ENCODE measurements at places on chromosomes 5 and 9.

DNA sequence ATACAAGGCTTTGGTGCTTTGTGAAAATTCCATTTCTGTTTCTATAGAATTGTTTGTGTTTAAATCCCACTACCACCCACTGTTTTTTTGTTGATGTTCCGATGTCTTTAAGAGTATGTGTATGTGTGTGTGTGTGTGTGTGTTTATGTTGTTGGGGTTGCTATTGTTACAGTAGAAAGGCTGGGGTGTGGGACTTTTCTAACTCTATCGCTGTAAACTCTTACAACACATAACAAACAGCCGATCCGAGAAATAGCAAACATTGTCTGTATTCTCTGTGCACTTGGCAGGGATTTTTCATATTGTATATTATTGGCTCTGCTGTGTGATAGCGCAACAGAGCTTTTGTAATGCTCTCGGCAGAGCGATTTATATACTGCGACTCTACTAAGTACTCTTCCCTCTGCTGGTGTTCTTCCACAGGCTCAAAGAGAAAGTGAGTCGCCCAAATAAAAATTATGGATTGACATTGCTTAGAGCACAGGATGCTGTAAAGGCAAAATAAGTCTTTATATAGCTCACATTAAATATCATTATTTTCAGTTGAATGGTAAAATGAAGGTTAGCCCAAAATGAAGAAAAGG, 492.2 kb upstream of the ARRDC3 start:
- no peak for DNase-seq

DNA sequence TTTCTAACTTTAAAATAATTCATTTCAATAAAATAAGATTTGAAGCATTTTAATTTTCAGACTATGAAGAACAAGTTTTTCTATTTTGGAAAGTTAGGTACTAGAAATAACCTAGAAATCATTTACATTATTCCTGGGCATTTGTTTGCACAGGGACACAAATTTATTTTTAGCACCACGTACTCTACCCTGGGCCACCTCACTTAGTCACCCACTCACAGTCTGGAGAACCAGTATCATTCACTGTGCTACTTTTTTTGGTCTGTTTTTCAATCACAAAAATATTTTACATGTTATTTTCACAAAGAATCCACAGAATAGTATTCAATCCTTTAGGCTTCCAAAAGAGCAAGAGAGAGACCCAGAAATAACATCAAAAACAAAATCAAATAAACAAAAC, 128.6 kb upstream of the ACOT12 start:
- DNase-seq: no peak

DNA sequence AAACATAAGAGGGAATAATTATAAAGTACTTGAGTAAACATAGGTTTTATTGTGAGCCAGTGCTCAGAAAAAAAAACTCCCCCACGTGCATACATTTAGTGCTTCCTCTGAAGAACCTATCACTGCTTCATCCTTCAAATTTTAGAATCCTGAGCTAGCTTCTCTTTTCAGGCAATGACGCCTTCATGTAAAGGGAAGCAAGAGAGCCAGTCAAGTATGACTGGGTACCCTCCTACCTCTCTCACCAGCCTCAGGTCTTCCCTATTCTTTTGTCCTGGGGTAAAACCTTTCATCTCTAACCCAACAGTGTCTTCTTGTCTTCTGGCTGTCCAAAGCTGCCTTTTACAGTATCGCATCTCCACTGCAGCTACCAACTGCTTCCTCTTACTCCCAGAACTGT, 32.0 kb downstream of the PLPP1 start:
- DNase-seq: no peak

GRCh38 chr9:99055384-99055783, 49.5 kb upstream of the TGFBR1 start:
- DNase-seq: peak; percentile 15

GRCh38 chr5:59760785-59761348, 132.7 kb downstream of the PDE4D start:
- peak; percentile 64 for DNase-seq

- DNase-seq: no peak
These were observed 162.5 kb downstream of the MAPKAP1 start for GRCh38 chr9:125544484-125544883.

- DNase-seq: no peak
These were observed 61.1 kb upstream of the TBC1D2 start for GRCh38 chr9:98316445-98317133.

- DNase-seq: peak; percentile 82
These were observed 113.1 kb upstream of the ACOT12 start for GRCh38 chr5:81506900-81507588.

DNA sequence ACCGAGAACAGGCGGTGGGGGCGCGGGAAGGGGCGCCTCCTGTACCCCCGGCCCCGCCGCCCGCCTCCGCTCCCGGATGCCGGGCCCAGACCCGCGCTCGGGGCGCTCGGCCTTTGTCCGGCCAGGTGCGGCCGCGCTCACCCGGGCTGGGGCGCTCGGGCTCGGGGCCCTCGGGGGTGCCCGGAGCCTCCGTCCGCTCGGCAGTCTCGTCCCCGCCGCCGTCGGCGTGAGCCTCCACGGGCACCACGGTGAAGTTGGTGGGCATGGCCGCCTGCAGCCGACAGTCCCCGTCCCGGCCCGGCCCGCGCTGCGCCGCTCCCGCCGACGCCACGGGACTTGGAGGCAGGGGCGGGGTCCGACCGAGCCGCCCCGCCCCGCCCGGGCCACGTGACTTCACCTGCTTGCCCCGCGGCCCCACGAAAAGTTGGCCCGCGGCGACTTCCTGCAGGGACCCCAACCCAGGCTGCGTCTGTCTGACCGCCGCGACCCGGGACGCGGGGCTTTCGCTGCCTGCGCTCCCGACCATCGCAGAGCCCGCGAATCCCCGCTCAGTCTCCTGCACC, at the start of gene SLC12A7:
Gene SLC12A7, minus strand, starts transcription at position 337 of the 563 bp plus-strand sequence. Its CDS starts 72 bp downstream, at position 265.
- no peak for DNase-seq

DNA sequence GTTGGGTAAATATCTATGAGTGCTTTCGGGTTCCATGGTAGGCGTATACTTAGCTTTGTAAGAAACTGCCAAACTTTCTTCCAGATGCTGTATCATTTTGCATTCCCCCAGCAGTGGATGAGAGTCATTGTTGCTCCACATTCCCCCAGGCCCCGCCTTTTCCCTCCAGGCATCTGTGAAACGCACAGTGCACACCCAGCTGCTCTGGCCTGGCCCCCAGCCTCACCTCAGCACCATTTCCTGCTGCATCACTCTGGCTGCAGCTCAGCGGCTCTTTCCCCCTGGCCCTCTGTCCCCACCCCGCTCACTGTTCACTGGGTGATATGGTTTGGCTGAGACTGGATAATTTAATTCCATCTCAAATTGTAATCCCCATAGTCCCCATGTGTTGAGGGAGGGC, 76.6 kb upstream of the SPTLC1 start:
- DNase-seq: peak; percentile 63

DNA sequence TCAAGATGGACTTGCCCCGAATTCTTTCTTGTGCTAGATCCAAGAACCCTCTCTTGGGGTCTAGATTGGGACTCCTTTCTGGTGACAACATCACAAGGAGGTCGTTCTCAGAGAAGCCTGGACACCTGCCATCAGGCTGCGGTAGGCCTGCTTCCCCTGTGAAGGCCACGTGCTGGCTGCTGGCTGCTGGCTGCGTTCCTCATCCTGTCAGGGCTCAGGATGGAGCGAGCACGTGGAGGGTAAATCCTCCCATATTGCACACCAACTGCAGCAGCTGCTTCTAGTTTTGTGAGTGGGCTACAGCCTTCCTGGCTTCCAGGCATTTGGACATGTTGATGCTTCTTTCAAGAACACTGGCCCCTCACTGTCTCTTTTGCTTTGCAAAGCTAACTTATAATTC, 95.6 kb downstream of the HSPA4 start:
- DNase-seq: no peak

GRCh38 chr9:93677641-93678136, 101.3 kb downstream of the PHF2 start:
- no peak for DNase-seq

DNA sequence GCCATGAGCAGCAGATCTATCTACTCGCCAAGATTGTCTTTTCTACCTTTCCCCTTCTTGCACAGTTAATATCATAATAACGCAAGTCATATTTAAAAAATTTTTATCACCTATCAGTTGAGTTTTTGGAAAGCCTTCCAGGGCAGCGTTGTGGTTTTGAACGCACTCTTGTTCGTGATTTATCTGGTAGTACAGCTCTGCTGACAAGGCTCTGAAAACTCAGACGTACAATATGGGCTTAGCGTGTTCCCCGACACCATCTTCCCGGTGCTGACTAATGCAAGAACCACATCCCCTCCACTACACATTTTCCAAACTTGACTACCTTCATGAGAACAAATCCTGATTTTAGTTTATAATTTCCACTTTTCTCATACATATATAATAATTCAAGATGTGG, 1.6 kb upstream of the NFIL3 start:
- DNase-seq: no peak

GRCh38 chr5:163459462-163459818, 462 bp downstream of the NUDCD2 start:
- DNase-seq: no peak

GRCh38 chr5:112848116-112848811, 12.8 kb upstream of the SRP19 start:
- peak; percentile 66 for DNase-seq

- DNase-seq: no peak
These were observed 70.8 kb upstream of the EGFLAM start for GRCh38 chr5:38187532-38187931.

DNA sequence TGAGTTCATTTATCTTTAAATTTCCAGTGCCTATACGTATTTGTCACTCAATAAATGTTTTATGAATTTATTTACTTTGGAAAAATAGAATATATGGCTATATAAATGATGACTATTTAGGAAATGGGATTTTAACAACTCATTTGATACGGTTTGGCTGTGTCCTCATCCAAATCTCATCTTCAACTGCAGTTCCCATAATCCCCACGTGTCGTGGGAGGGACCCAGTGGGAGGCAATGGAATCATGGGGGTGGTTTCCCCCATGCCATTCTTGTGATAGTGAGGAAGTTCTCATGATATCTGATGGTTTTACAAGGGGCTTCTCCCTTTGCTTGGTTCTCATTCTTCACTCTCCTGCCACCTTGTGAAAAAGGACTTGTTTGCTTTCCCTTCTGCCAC, 187.6 kb upstream of the EFNA5 start:
- no peak for DNase-seq

DNA sequence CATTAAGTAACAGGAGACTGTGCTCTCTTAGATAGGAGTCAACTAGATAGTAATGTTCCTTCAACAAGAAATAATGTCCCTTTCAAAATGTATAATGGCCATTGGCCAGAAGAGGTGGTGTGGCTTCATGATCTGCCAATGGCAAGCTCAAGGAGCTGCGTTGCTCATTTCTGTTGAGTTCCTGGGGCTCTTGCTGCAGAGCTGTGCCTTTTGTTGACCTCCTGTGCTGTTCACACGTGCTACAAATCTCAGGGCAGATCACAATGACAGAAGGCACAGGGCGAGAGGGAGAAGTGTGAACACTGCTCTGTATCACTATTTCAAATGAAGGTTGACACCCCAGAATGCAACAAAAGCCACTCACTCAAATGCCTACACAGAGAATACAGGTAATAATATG, 16.0 kb upstream of the TBC1D2 start:
- no peak for DNase-seq

DNA sequence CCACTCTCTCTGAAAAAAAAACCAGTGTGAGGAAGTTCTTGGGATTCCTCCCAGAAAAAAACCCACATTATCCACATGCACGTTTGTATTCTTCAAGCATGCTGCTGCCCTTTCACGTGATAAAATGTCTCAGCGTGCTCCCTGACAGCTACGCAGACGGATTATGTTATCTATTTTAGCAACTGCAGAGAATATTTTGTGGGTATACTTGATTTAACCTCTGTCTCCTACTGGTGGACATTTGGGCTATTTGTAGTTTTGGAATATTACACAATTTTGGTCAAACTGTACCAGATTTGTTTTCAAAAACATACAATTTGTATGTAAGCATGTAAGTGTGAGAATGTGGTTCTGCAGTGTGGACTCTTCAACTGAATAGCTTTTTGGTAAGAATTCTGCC, 10.7 kb downstream of the PRRC2B start:
- DNase-seq: no peak

GRCh38 chr5:98989727-98990126, 60.9 kb upstream of the CHD1 start:
- no peak for DNase-seq

DNA sequence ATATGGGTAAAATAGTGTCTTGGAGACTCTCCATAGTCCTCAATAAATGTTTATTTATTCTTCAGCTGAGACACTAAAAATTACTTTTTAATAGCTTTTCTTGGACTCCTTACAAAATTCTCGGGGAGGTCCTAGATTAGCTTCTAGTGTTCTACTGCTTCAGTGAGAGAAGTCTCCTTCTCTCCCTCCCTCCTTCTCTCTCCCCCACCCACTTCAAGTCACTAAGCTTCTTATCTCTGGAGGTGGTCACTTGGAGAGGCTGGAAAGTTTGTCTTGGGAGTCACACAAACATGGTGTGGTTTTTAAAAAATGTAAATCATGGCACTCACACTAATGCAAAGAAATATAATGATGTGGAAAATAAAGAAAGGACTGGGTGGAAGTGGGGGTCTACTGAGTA, 64.1 kb downstream of the SEMA6A start:
- no peak for DNase-seq

GRCh38 chr5:146744068-146744745, 134.3 kb downstream of the PPP2R2B start:
- DNase-seq: peak; percentile 49

- DNase-seq: no peak
These were observed 39.4 kb downstream of the MAT2B start for GRCh38 chr5:163544836-163545235.

DNA sequence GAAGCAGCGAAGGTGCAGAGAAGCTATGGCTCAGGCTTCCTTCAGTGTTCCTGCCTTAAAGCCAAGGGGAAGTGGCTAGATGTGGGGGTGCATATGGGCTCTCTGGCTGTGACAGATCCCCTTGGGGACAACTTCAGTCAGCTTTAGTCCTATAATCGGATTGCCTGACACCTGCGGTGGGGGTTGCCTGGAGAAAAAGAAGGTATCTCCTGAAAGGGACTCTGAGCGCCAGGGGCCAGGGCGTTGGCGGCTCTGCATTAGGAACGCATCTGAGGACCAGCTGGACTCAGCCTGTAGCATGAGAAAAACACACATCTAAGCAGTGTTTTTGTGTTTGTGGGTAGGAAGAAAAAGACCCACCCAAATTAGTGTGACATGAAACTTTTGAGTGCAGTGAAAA, 84.3 kb upstream of the OTULINL start:
- no peak for DNase-seq

- peak; percentile 27 for DNase-seq
These were observed at the start of gene LARP1 for GRCh38 chr5:154755361-154756008. Gene LARP1 (plus strand): TSS chr5:154755377. CDS start chr5:154755758, 381 bp downstream.

GRCh38 chr9:76369583-76369982, 24.6 kb downstream of the RFK start:
- DNase-seq: no peak

DNA sequence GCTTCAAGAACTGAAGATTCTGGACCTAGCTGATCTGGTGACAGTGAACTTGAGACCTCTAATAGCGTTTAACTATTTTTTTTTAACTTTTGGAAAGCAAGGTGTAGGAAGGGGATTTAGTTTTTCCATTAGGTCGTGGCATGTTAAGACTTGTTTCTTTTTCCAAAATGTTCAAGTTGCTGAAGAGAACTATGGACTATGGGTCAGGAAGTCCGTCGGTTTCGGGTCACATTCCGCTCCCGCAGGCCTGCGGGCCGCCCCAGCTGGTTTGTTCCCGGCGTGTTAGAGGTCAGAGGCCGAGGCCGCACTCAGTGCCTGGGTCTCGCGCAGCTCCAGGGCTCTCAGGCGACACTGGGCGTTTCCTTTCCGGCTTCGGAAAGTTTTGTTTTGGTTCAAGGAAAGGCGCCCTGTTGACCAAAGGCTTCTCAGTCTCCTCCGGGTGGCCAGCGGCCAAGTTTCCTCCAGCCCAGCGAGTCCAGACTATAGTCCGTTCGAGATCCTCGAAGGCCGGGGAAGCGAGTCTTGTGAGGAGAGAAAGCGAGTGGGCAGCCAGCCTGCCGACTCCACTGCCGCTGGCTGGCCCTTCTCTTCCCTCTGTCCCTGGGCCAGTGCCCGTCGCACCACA, 586 bp upstream of the FCHO2 start:
- DNase-seq: no peak
